ENCODE measurements at places on chromosomes 2 and 18.

GRCh38 chr2:191797942-191798876 is 48.7 kb downstream of the CAVIN2 start:
- no peak for DNase-seq

DNA sequence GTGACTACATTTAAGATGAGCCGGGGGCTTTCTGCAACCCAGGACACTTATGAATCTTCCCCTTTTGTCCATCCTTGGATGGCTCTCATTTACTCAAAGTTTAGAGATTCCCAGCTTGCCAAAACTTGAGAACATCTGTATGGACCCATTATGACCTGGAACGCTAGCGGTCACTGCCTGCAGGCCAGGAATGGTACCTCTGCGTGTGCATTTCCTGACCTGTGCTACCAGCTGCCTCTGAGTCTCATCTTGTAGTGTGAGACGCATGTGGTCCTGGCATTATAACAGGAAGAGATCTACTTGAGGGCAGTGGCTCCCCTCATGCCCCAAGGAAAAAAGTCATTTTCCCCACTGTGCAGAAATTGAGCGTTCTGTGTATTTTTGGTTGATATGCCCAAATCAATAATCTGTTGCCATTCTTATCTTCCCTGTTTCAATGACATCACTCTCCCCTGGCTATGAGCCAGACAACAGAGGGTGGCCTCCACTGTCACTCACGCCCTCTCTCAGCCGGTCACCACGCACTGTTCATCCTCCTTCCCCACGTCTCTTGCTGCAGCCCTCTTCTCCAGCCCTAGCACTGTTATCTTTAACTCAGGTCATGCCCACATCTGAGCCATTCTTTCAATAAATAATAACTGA is 28.5 kb upstream of the NPAS2 start:
- no peak for DNase-seq

GRCh38 chr2:227862741-227863588 is 8.5 kb upstream of the DAW1 start:
- DNase-seq, result no peak

GRCh38 chr2:174992886-174993285 is 12.3 kb downstream of the CHN1 start:
- no peak for DNase-seq

DNA sequence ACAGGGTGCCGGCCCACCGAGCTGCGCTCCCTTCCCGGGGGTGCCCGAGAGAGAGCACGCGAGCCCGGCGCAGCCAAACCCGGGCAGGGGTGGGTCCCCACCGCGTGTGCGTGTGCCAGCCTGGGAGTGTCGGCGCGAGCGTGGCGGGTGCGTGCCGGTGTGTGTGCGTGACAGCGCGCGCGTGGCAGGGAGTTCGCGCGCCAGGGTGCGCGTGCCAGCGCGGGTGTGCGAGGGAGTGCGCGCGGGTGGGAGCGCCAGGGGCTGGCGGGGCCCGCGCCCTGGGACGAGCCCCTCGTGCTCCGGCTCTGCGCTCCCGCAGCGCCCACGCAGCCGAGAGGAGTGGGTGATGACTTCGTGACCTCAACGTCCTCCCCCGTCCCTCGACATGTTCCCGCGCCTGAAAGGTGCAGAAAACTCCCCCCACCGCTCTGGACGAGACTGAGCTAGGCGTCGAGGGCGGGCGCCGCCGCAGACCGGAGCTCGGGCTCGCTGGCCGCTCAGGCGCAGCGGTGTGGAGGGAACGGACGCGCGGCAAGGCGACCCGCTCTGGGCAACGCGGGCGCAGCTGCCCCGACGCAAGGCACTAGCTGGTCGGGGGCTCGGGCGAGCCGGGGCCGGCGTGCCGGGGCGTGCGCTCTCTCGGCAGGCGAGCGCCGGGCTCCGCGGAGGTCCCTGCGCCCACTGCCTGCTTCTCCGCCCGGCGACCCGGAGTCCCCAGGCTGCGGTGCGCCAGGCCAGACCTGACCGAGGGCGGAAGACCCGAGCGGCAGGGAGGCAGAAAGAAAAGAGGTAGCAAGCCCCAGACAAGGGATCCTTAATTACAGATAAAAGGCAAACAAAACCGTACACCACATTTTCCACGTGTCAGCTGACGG is 582.8 kb downstream of the ZEB2 start:
- DNase-seq, result no peak

All from central memory CD8-positive, alpha-beta T cell (primary cell).